ENCODE measurements at places on chromosomes 5 and 9.

DNA sequence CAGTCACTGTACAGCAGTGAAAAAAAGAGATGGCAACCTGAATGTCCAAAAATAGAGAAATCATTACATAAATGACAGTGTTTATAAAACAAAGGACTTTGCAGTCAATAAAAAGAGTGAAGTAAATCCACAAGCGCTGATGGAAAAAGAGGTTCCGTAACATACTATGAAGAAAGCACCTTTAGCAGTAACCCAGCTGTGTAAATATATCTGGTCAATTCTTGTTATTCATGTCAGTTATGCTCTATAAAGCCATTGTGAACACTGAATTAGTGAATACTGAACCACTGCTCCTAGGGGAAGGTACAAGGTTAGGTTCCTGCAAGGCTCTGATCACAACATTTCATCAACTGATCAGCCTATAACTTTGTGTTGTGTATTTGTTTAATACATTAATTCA is 39.5 kb downstream of the CCNJL start:
- no peak for DNase-seq

DNA sequence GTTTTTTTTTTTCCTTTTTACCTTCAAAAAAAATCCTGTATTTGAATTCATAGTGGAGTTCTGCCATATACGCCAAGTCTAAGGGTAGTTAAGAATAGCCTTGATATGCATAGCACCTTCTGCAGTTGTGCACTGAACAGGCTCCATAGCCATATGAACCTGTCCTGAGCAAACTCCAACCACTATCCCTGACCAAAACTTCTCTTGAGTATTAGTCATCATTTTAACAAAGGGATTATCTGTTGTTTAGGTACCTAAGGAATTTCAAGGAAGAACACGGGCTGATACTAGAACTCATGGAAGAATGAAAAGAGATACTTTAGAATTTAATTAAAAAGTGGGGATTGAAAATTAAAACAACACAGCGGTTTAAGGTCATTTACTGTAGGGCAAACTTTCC is 1.9 kb upstream of the FBXO38 start:
- no peak for DNase-seq

- no peak for DNase-seq
These were observed 53.6 kb downstream of the CWC27 start for GRCh38 chr5:64822320-64822719.

DNA sequence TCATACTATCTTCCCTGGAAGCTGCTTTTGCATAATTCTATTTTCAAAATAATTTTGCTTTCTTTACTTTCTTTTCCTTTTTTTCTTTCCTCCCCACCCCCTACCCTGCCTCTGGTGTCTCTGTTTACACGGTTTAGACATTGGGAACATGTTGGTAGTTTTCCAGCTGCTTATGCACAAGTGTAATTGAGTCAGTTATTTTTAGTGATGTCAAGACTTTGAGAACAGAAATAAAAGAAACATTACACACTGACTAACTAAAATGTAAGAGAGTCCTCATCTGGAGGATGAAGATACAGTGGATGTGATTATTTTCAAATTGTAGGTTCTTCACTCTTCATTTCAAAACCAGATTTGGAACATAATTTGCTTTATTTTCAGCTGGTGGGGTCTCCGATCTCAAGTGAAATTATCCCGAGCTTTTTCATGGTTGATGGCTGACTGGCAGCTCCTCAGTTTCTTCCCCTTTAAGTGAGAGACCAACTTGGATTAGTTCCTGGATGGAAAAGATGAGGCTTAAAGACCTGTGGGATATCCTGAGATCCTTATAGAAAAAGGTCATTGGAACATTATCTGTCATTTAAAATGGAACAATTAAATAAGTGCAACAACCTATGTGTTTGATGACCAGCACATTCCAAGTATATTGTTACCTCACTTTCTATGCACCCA is 154.4 kb upstream of the ZNF462 start:
- DNase-seq, result no peak

GRCh38 chr5:64746446-64746845 is 22.0 kb downstream of the SREK1IP1 start:
- DNase-seq, result no peak

GRCh38 chr9:36006549-36007315 is 30.0 kb upstream of the RECK start:
- DNase-seq, result no peak

- no peak for DNase-seq
These were observed 178.5 kb upstream of the PITX1 start for GRCh38 chr5:135212361-135213026.

GRCh38 chr9:85995599-85995998 is 54.7 kb downstream of the NAA35 start:
- no peak for DNase-seq

DNA sequence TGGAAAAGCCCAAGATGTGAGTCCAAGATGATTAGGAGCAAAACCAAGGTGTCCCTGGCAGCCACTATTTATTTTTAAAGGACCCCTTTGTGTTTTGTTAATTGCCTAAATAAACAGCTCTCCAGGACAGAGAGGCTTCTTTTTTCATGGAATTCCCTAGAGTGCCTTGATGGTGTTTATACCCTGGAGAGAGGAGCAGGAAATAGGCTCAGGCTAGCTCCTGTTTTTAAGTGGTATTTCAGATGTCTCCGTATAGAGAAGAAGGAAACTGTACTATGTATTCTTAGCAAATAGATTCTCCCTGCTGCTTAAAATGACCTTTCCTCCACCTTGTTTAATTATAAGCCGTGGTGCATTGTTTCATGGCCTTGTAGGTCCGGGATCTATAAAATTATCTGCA is 292.4 kb downstream of the CD180 start:
- no peak for DNase-seq

DNA sequence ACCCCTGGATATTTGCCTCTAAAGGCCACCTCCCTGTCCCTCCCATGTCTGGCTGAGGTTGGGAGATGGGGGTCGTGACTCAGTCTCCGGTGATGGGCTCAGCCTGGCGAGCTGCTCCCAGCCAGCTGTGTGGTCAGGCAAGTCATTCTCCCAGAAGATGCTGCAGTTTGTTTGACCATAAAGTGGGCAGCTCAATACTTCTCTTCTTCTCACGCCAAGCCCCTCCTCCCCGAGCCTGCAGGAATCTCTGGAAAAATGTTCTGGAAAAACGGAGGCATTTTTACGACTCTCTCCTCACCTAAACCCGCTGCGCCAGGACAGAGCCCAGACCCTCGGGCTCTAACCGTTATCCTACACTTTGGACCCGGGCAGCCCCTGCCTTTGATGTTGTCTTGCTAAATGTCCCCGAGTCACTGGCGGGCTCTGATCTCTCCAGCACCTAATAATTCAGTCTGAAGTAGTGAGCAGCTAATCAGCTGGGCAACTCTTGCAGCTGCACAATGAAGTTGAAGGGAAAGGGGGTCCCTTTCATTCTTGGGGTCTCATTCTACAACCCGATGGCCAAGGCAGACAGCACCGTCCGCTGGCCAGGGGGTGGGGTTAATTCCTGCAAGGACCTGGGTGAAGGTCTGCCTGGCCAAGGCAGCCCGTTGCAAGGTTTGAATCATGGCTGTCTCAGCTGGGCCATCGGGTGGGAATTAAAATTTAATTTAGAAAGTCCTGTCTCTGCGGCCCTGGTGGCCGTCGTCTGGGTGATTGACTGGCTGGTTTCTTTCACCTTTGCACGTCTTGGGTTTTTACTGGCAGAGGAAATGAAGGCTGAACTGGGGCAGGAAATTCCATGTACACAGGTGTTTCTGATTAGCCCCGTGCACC is 12.3 kb downstream of the DCANP1 start:
- no peak for DNase-seq

DNA sequence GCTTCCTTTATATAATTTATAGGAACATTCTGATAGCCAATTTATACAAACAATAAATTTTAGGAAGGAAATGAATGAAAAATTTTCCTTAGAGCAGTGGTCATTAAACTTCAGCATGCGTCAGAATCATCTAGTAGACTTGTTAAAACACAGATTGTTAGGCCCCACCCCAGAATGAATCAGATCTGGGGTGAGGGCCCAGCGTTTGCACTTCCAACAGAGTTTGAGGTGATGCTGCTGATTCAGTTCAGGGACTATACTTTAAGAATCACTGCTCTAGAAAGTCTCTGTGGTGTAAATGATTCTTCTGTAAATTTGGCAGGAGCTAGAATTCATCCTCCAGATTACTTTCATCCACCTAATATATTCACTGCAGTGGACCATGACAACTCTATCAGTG is 80.4 kb downstream of the SLC12A2 start:
- no peak for DNase-seq

DNA sequence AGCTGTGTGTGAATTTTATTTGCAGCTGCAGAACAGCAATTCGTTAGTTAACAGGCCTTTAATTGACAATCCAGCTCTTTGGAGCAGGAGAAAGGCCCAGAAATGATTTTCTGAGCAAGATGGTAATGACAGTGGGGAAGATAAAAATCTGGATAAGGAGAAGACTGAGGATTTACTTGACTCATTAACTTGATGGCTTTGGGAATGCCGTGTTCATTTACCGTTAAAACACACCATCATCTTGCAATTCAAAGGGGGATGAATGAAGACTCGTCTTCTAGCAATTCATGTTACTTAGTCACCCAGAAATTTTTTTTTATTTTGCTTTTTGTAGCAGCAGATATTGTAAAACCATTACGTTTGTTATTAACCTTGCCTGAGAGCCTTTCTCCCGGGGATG is 52.0 kb downstream of the PTTG1 start:
- no peak for DNase-seq

- DNase-seq, result no peak
These were observed 61.8 kb upstream of the MAMDC2 start for GRCh38 chr9:69981686-69982445.

DNA sequence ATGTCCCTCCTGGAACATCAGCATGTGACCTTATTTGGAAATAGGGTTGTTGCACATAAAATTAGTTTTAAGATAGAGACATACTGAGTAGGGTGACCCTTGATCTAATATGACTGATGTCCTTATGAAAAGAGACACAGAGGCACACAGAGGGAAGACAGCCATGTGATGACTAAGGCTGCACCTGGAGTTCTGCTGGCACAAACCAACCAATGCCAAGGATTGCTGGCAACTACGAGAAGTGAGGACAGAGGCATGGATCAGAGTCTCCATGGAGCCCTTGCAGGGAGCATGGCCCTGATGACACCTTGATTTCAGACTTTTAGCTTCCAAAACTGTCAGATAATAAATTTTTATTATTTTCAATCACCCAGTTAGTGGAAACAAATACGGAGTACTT is 101.9 kb downstream of the FBXL7 start:
- no peak for DNase-seq
